ENCODE measurements at places on chromosomes 7 and 10.

GRCh38 chr7:48428091-48428684, 256.9 kb downstream of the ABCA13 start:
- no peak for DNase-seq

GRCh38 chr7:80334196-80334595, 177.7 kb downstream of the GNAT3 start:
- DNase-seq, result no peak

- DNase-seq, result no peak
Measured at GRCh38 chr7:66575398-66575797, 53.3 kb upstream of the KCTD7 start.

- no peak for DNase-seq
Measured at GRCh38 chr10:50526185-50526584, 97.6 kb downstream of the SGMS1 start.

- DNase-seq, result peak; percentile 82
Measured at GRCh38 chr10:88525371-88526069, 57.6 kb downstream of the RNLS start.

DNA sequence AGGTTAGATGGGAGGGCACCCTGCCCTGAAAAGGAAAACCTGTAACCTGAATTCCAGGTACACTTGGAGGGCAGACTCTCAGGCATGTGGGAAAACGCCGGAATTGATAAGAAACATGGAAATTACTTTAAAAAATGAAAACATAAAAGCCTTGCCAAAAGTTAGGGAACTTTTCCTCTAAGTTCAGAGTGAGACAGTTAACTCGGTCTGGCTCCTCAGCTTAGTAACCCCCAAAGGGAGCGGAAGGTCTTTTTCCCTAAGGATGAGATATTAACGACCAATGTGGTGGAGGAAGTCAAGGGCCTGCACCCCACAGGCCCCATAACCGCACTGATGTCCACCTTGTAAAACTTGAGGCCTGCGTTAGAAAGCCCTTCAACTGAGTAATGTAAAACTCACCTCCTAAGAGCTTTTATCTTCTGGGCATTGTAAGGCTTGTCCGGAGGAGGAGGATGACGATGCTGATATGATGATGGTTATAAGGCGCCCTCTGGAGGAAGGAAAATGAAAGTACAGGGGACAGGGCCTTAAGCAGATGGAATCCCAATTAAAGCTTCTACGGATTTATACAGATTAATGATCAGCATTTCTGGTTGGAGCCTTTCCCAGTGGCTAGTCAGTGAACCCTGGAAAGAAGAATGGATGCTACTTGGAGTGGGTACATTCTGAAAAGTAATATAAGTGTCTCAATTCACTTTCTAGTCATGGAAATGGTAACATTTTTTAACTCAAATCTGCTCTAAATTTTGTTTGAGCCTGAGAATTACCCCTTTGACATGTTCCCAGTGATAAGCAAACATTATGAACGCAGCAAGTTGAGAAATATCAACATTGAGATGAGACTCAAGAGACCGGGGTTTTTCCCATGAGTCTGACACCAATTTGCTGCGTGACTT, 694 bp downstream of the COL1A2 start:
- DNase-seq, result peak; percentile 62

DNA sequence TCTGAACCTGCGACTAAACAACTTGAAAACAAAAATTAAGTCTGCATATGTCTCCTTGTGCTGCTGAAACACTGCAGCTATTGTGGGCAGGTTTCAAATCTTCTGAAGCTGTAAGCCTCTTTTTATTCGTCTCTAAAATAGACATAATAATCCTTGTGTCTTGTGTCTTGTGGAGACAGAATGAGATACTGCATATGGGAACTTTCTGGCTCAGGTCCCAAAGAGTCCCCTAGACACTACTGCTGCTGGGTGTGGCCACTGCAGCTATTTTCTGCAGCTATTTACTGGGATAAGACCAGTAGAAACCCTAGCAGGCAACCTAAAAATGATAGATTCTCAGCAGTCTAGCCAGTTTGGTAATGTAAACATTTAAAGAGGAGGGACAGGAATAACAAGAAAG, 252.0 kb downstream of the ELMO1 start:
- no peak for DNase-seq

Measured in ACHN (cell line).